ENCODE measurements at places on chromosomes 1 and 21.

DNA sequence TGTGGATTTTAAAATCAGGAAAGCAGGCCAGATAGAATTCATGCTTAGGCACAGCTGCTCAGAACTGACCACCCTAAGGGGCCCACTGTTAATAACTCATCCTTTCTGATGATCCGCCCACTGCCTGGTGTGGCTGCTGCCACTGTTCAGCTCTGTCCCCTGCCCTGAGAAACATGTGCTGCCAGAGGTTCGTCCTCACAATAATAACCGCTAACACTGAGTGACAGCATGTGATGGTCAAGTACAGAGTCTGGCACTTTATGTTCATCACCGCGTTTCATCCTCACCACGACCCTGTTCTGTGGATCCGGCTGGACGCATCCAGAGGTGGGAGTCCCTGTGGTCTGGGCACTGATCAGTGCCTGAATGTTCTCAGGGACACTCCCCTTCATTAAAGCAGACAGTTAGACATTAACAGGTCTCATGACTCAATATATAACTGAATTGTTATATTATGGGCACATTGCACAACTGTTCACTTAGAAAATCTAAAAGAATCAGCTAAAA lies 108.6 kb downstream of the SIM2 start:
- no peak for DNase-seq

GRCh38 chr1:59375321-59376220 lies 78.7 kb downstream of the FGGY start:
- DNase-seq = no peak

- DNase-seq = no peak
Observed at GRCh38 chr1:46557403-46557802, 6.0 kb upstream of the KNCN start.

GRCh38 chr1:1196431-1197187 lies 9.8 kb downstream of the TNFRSF18 start:
- DNase-seq = no peak

- no peak for DNase-seq
Observed at GRCh38 chr1:48222501-48223242, at the start of gene SLC5A9. TSS of gene SLC5A9 (plus strand) at chr1:48222716. CDS start at chr1:48222737, 21 bp downstream.

DNA sequence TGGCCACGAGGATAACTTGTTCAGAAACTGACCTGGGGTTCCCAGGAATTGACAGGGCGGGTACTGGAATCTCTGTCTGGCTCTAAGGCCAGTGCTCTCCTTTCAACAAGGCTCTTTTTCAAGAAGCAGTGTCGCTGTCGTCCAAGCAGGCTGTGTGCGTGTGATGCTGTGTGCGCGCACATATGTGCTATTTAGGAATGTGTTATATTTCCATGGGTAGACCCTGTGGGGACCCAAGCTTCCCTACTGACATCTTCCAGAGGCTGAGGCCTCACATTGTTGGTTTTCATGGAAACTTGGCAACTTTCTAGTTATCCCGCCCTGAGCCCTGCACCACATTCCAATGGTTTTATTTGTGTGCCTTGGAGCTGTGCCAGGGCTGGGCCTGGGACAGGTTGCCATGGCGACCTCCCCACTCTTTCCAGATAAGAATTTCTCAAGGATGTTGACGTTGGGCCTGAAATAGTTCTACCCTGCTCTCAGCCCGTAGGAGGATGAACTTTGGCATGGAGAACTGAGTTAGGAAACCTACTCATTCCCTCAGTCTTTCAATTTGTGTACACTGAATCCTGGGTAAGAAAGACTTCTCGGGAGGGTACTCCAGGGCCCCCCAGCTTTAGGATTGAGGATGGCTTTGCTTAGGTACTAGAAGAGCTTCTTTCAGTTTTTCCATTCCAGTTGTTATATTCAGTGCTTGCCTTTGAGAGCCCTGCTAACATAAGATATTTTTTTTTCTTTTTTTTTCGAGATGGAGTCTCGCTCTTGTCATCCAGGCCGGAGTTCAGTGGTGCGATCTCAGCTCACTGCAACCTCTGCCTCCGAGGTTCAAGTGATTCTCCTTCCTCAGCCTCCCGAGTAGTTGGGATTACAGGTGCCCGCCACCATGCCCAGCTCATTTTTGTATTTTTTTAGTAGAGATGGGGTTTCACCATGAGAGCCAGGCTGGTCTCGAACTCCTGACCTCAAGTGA lies 38.8 kb upstream of the SRSF10 start:
- DNase-seq = no peak

- DNase-seq = no peak
Observed at GRCh38 chr1:25556791-25557476, 13.5 kb downstream of the LDLRAP1 start.

DNA sequence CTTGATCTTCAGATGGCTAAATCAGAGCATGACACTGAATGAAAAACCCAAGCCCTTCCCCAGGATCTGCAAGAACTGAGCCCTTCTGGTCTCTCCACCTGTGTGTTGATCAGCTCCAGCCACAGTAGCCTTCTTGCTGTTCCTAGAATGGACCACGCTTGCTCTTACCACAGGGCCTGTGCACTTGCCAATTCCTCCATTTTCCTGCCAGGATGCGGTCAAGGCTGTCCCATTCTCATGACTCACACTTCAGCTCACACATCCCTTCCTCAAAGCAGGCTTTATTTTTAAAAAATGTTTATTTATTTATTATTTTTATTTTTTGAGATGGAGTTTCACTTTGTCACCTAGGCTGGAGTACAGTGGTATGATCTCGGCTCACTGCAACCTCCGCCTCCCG lies 43.6 kb upstream of the GRHL3 start:
- no peak for DNase-seq

DNA sequence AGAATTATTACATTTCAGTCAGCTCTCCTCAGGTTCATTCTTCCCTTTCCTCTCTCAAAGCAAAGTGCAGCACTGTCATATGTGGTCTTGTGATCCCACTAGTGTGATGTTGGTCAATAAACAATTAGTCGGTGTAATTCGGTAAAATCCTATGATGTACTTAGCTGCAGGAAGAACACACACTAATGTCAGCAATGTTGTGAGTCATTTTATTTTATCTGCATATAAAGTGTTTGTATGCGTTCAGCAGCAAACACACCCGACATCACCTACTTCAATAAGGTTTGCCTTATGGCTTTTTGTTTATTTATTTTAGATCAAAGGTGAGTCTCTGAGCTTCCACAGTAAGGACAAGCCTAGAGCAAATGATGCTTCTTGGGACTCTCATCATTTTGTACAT lies 47.8 kb downstream of the PTPN14 start:
- DNase-seq = no peak

DNA sequence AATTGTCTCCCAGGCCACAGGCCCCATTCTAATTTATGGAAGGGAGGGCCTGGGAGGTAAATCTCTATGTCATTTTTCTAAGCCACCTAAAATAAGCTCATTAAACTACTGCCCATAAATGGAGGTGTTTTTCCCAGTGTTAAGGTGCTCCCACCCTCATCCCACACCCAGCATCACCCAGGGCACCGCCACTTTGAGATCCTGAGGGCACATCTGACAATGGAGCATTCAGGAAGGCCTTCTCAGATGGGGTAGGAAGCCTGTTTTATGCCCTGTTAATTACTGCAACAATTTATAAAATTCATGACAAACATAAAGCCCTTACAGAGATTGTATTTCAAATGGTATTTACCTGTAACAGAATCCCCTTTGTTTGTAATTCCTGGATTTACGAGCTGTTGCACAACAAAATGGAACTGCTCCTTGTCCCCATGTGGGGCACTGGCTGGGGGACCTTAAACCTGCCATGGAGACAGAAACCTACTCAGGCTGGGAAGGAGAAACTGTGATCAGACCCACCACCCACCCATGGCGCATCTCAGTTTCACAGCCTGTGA lies 319.5 kb upstream of the USP24 start:
- DNase-seq = no peak

DNA sequence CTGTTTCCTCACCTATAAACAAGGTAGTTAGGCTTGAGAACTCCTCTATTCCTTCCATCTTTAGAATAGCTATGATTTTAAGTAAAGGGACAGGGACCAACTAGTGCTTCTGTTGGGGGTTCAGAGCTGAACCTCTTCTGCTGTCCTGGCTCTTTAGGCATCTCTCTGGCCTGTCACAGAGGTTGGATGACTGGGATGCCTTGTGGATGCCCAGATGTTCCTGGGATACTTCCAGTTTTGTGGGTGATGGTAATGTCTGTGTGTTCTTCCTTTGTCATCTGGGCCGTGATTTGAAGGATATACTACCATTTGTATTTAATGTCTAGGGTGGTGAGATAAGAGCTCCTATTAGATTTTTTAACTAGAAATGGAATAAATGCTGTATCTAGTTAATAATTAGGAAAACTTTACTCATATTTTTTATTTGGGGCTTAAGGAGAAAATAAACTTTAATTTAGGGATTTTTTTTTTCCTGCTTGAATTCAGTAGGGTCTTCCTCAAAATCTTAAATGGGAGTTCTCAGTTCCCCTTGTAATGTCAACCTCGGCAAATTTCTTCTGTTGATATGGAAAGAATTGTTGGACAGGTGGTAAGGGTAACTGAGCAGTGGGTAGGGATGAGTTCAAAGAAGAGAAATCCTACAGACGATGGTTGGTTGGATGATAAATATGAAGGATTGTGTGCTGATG lies 47.2 kb downstream of the LAMC1 start:
- no peak for DNase-seq

DNA sequence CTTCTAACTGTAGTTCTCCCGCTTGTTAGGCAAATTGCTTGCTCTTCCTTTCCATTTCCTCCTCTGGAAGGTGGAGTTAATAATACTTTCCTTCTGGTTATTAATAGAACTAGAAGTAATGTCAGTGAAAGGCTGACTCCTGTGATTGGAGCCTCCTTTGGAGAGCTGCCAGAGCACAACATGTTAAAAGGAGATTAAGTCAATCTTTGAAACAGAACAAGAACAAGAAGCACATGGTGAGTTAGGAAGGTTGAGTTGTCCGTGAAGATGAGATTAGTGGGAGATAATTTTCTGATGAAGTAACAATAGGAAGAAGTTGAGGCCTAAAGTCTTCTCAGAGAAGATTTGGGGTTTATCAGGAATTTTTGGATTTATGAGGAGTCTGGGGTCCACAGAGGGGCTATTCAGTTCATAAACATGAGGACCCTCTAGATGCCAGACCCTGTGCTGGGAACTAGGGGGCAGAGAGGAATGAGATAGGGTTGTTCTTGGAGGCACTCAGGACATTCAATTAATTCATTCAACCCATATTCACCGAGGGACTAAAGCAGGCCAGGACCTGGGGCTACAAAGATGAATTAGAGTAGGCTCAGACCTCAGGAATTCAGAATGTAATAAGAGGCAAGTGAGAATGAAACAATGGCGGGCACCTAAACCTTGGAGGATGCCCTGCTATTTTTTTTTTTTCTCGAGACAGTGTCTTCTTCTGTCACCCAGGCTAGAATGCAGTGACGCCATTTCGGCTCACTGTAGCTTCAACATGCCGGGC lies 40.7 kb upstream of the DHCR24 start:
- no peak for DNase-seq

DNA sequence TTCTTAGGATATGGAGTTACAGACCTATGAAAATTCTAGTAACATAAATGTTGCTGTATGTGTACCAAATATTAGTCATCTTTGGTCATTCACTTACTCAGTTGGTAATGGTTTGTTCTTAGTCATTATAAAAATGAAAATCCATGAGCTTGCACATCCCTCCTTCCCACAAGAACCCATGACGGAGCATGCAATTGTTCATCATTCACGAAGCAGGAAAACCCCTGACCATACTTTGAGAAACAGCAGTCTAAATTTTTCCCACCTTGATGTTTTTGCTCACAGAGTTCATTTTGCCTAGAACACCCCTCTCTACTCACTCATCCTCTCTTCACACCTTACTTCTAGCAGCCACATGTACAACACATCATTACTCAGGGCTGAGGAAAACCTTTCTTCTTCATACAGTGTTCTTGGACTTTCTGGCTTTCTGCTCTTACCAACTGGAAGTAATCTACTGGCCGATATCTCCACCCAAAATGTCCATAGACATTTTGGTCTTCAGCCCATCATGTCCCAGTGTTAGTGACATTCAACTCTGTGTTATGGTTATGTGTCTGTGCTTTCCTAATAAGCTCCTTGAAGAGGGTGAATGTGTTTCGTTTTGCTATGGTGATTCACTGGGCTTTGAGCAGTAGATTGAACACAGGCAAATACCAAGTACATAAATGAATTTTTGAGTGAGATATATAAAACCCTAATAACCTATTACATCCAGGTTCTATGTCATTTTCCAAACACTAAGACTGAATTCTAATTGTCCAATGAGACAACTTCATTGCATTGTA lies 189.9 kb downstream of the ZC3H11B start:
- DNase-seq = no peak

DNA sequence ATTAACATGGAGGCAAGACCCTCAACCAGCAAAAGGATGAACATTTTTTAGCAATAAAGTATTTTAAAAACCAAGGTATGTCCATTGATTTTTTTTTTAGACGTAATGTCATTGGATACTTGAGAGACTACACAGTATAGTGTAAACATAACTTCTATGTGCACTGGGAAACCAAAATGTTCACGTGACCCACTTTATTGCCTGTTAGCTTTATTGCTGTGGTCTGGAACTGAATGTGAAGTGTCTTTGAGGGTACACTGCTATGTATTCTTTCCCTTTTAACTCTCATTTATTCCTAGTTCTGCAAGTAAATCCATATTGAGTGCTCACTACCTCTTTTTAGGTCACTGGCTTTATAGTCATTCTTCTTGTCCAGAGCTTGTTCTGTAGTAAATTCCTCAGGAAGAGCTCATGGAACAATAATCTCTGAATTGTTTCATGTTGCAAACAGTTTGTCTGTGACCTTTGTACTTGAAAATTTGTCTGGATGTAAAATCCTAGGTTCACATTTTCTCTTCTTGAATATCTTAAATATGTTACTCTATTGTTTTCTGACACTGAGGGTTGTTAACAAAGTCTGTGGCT lies 20.6 kb downstream of the ABCD3 start:
- DNase-seq = no peak

DNA sequence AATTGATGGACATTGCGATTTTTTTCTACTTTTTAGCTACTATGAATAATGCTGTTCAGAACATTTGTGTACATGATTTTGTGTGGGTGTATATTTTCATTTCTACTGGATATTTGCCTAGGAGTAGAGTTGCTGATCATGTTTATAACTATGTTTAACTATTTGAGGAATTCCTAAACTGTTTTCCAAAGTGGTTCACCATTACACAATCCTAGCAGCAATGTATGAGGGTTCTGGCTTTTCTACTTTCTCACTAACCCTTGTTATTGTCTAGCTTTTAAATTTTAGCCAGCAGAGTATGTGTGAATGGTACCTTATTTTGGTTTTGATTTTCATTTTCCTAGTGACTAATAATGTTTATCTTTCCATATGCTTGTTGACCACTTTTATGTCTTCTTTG lies 86.2 kb downstream of the ATG4C start:
- no peak for DNase-seq

GRCh38 chr1:3463013-3463385 lies 8.5 kb downstream of the ARHGEF16 start:
- DNase-seq = no peak

All from activated CD4-positive, CD25-positive, alpha-beta regulatory T cell (primary cell).